Osteoblast (primary cell): ENCODE measurements at places on chromosomes 3 and 15.

DNA sequence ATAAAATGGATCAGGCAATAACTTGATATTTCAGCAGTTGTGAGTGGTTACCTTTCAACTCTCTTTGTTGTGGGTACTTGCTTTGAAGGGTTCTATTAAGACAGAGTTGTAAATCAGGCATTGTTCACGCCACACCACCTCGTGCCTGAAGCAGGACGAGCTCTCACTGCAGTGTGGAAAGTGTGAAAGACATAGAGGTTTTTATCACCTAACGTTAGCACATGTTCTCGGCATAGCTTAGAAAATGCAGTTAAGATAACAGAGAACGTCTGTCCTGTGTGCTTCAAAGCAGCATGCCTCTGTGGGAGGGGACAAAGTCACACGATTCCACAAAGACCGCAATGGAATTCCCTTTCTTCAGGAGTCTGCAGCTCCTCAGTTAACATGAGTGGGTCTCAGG lies 7.8 kb downstream of the ADAMTS17 start:
- no peak for DNase-seq

GRCh38 chr3:53198996-53199395 lies 38.0 kb downstream of the PRKCD start:
- DNase-seq, result no peak

DNA sequence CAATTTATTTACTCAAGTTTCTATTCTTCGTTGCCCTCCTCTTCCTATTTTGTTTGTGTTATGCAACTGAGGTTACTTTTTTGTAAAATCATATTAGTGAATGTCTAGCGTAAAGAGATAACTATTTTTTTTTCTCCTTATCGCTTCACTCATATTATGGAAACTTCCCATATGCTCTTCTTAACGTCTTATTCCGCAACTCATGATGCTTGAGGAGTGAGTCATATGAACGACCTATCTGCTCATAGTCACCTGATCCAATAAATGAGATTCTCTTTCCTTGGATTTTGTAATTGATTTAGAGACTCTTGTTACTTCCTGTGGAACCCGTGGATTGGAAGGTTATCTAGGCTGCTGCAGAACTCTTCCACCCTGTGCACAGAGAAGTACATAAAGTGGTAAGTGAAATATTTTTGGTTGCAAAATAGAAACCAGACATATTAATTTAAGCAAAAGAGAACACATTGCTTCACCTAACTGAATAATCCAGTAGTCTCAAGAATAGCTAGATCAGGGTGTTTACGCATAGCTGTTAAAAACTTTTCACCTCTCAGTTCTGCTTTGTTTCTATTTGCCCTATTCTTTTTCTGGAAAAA lies 719.3 kb upstream of the SGO1 start:
- no peak for DNase-seq

GRCh38 chr3:40605960-40606359 lies 81.2 kb downstream of the ZNF621 start:
- DNase-seq, result no peak

DNA sequence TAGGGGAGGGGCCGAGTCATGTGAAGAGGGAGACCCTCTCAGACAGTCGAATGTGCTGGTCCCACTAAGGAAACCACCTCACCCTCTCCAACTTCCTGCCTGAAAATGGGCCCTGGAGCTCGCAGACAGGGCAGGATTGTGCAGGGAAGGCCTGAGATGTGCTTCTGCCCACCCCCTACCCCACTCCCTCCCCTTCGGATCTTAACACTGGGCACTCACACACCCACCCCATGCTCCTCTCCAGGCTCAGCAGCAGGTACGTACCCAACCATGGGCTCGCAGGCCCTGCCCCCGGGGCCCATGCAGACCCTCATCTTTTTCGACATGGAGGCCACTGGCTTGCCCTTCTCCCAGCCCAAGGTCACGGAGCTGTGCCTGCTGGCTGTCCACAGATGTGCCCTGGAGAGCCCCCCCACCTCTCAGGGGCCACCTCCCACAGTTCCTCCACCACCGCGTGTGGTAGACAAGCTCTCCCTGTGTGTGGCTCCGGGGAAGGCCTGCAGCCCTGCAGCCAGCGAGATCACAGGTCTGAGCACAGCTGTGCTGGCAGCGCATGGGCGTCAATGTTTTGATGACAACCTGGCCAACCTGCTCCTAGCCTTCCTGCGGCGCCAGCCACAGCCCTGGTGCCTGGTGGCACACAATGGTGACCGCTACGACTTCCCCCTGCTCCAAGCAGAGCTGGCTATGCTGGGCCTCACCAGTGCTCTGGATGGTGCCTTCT lies 20.0 kb downstream of the ATRIP start:
- DNase-seq, result peak; percentile 72

DNA sequence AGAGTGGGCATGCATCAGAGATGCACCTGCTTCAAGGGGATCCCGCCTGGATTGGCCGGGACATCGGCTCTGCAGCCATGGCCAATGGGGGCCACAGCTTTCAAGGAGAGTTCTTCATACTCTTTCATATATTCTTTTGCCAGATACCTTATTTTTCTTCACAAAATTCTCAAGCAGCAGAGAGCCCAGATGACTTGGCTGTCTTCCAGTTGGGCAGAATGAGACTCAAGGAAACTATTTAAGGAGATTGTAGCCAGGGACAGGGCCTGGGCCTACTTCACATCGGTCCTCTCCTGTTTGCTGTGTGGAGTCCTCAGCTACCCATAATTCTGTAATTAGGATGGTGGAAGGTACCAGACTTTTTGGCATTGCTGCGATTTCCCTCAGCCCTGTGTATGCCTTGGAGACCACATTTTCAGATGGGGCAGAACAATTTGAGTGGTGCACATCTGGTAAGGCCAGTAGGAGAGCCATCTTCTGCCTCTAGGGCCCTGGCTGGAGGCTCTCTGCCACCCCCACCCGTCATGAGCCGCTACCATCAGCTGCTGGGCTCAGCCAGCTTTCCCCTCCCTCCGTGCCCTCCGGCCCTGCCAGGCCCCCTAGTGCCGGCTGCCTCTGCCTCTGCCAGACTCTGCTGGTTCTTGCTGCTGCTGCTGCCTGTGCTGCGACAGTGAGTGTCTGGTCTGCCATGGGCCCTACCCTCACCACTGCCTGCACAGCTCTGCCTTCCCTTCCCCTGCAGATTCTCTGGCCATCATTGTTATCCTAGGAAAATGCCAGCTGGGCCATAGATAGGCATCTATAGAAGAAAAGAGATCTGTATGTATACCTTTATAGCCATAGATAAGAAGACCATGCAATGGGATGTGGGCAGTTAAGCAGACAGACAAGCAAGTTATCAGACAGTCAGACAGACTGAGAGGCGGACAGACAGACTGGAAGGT lies 6.7 kb downstream of the PLIN1 start:
- peak; percentile 93 for DNase-seq

GRCh38 chr3:176919836-176920765 lies 277.2 kb downstream of the TBL1XR1 start:
- no peak for DNase-seq

DNA sequence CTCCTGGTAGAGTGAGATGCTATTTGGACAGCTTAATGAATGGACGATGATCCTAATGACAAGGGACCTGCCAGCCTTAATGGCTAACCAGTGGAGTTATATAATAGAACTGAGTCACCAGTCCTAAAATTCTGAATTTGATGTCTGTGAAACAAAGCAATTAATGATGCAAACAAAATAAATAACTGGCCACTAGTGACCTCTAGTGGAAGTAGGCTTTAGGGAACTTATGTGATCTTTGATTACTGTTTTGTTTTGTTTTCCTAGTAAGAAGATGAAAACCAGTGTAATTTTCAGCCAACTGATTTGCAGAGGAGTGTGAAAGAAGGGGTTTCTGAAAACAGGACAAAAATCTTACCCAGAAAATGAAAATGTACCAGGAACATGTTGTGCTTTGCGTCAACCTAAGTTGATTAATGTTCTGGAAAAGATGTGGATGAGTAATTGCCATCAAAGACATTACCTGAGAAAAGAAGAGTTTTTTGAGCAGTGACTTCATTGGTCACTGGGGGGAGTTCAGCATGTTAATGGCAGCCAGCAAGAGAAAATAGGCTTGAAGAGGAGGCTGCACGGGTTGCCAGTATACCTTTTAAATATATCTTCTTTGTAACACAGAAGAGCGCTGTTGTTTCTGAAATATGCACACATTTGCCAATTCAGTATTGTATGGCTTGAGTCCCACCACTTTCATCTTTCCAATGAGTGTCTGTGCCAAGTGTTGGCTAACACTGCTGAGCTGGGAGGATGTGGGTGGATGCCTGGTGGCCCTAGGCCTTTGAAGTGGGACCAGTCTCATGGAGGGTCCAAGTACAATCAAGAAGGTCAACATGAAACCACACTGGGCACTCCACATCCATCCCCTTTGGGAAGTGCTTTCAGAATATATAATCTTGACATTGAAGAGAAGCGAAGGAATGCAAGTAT lies 9.3 kb downstream of the VEPH1 start:
- DNase-seq, result no peak

DNA sequence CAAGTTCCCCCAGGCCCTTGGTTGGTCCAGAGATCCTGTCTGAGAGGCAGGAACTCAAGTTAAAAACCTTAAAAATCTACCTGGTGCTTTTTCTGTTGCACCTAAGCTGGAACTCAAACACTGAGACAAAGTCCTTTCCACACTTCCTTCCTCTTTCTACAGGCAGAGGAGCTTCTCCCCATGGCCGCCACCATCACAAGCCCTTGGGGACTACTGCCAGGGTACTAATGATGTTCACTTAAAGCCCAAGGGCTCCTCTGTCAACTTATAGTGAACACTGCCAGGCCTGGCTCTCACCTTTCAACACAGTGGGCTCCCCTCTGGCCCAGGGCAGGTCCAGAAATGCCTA lies 26.0 kb downstream of the TM4SF18 start:
- DNase-seq, result no peak
